ENCODE measurements at places on chromosomes 5 and 9.

GRCh38 chr5:136619556-136619955 lies 254.2 kb upstream of the TRPC7 start:
- no peak for DNase-seq

- DNase-seq, result no peak
These were observed 65.1 kb upstream of the IL33 start for GRCh38 chr9:6150483-6150882.

- no peak for DNase-seq
These were observed 80.1 kb downstream of the ZCCHC7 start for GRCh38 chr9:37200433-37201005.

DNA sequence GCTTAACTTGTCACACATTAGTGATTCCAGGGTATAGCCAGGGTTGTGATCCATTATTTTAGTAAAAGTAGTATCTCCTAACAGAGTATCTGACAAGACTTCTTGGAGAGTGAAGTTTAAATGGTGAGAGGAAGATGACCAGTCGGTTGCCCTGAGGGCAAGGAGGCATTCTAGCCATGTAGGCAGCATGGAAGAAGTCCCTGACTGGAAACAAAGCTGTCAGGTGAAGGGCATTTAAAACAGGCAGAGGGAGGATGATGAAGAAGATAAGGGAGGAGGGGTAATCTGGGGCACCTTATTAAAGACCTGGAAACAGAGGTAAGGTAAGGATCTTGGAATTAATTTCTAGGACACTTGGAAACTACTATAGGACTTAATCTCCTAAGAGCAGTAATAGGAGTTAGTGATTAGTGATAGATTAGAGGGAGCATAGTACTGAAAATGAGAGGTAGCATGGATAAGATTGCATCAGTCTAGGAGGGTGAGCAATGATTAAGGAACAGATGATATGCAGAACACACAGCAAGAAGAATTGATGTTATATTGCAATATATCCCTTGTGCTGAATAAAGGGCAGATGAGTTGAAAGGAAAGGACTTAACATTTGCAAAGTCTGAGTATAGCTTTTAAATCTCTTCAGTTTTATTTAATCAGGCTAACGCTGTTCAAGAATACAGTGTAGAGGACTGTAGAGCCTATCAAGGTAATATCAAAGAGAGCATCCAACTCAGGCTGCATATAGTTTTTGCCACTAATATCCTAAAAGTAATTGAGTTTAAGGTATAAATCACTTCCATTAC lies 9.6 kb downstream of the KIF2A start:
- DNase-seq, result no peak

DNA sequence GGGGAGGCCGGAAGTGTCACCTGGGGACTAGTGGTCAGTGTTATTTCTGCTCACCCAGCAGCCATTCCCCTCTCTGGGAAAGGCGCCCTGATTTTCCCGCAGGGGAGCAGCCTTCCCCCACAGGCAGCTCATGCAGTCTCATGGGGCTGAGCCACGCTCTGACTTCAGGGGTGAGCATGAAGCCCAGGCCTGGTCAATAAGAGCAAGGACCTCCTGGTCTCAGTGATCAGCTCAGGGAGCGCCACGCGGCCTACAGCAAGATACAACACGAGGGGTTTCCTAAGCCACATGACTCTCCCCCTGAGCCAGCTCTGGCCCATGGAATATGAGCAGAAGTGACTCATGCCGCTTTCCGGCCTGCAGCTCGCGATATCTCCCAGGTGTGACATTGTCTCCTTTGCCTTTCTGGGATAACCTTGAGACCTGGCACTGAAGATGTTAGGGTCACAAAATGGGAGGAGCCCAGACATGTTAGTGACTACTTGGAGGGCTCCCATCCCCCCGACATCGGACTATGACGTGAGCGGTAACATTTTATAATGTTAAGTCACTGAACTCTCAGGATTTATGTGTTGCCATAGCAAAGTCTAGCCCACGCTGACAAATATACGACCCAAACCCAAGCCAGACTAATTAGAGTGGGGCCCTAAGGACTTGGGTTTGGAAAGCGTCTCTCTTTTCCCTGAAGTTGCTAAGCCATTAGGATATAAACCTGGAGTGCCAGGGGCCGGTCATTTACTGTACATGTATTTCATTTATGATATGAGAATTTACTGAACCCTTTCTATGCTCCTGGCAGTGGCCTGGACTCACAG lies 46.5 kb upstream of the GFPT2 start:
- DNase-seq, result no peak

GRCh38 chr9:126604059-126605055 lies 9.4 kb upstream of the LMX1B start:
- DNase-seq, result no peak

DNA sequence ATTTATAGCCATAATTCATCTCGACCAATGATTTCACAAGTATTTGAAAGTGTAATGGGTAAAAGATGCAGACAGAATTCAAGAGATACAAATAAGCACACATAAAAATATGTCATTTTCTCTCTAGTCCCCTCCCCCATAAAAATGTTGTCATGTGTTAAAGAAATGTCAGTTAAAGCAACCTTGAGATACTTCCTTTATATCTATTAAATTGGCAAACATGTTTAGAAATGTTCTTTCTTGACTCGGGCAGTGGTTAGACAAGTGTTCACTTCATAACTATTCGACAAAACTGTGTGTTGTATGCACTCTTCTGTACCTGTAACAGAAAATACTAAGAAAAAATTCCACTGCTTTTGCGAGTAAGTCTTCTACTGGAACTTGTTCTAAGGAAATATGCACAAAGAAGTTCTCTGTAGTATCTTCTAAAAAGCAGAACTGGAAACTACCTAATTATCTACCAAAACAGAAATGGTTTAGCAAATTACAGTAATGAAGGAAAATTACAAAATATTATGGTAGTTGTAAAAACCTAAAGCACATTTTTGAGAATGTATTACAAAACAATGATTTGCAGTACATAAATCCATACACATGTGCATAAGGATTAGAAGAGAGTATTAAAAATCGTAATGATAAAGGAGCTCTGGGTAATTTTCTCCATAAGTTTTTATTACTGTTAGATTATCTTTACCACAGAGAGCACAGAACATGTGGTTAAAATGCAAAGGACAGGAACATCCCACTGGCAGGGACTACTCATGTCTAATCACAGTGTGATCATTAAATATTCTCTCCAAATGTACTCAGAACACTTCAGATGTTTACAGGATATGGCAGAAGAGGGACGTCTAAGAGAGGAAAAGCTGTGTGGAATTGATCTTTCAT lies 35.9 kb downstream of the FBXW2 start:
- DNase-seq, result no peak

DNA sequence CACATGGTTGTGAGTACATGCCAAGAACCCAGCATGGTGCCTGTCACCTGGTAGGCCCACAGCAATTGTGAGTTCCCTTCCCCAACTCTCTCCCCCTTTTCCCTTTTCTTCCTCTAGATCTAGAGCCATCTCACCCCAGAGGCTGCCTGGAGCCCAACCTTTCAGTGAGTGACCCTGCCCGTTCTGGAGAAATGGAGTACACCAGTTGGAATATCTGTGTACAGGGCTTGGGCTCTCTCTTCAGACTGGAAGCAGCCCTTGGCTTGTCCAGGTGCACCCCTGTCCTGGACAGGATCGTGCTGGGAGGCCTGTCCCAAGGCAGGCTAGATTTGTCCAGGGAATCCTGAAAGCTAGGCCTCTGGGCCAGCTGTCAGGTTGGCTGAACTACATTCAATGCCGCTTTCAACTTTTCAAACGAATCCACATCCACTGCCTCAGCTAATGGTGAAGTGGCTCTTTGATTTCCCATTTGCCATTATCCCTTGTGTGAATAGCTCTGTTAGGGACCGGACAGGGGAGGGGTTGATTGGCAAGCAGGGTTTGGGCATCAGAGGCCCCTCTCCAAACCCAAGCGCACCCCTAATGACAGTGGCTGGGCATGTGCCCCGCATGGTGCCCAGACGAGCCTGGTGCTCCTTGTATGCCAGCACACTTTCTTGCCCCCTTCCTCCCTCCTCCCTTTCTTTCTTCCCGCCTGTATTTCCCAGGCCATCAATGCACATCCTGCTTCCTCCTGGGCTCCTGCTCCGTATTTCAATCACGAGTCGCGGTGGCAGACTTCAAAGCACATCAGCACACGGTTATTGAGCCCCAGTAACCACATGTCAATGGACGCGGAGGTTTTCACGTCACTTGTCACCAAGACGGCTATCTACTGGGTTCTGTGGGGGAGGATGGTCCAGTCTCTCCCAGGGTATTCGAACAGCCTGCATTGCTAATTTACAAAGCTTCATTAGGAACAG lies 211.2 kb downstream of the DAB2IP start:
- no peak for DNase-seq

- no peak for DNase-seq
These were observed 341.2 kb upstream of the CTNND2 start for GRCh38 chr5:12245429-12245828.

DNA sequence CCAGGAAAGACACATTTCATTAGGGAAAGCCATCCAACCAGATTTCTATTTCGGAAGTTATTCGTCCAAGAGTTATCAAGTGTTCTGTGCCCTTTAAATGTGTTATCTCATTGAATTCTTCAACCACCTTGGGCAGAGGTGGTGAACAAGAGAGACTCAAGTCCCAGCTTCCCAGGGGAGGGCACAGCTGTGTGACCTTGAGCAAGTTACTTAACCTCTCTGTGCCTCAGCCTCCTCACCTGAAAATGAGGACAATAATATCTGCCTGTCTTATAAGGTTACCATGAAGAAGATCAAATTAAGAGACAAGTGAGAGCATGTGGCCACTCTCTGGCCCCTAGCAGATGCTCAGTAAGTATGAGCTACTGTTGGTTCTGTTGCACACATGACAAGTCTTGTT lies 37.4 kb downstream of the WHRN start:
- no peak for DNase-seq

- DNase-seq, result no peak
These were observed 131.5 kb upstream of the NFIL3 start for GRCh38 chr9:91555132-91555531.

Measured in GM18507 (cell line).